Amygdala (tissue), 56 donors: ENCODE measurements at places on chromosomes 6 and 20.

DNA sequence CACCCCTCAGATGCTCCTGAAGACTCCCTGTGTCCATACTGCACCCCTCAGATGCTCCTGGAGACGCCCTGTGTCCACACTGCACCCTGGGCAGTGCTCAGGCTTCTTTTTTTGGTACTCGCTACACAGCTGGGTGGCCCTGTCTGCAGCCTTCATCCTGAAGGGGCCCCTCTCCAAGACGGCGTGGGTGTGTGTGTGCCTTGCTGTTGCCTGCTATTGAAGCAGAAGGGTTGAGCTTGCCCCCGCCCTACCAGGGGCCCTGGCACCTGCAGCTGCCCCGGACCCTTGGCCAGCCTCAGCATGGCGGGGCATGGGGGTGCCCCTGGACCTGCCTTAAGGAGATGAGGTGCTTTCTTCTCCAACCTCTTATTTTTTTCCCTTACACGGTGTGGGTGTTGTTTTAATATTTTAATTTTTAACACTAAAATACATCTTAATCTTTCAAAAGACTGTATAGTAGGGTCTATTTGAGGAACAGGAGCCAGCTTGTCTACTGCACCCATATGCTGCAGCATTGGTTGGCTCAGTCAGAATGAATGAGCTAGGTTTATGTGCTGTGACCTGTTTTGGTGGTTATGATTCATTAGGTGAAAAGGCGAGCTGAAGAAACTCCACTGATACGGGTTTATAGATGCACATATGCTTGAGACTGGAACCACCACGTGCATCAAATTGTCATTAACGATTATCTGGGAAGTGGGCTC, 135.9 kb downstream of the AGPAT4 start:
- no peak for DNase-seq

GRCh38 chr6:111884068-111884467, 10.8 kb upstream of the FYN start:
- no peak for DNase-seq

- DNase-seq = no peak
Measured at GRCh38 chr20:45218124-45218523, 3.0 kb upstream of the SEMG2 start.

GRCh38 chr6:136822046-136822375, 381 bp upstream of the PEX7 start:
- DNase-seq = no peak

- DNase-seq = no peak
Measured at GRCh38 chr20:62197801-62198200, 15.0 kb downstream of the MTG2 start.

DNA sequence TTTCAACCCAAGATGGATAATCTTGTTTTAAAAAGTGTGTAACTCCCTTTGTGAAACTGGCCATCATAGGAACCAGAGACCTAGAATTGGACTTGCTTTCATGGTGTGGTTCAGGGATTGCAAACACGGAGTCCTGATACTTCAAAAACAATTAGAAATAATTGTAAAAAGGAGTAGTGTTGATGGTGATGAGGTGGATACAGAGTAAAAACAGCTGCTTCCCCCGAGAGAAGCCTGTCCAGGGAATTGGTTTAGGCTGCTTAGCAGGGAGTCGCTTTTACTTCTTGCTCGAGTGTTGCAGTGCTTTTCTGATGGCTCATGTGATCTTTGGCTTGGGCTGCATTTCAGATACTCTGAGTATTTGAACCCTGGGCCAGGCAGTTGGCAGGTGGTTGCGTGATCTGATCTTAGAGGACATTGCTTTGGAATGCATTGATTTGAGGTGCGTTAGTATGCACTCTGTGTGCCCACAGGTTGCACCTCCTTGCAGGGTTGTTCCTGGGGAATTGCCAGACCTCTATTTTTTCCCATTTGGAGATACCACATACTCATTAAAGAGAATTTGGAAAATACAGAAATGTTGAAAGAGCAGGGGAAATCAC, 19.5 kb downstream of the KIF3B start:
- DNase-seq = no peak

GRCh38 chr20:4720041-4720976, 1.4 kb upstream of the PRND start:
- DNase-seq = peak; percentile 64

GRCh38 chr6:160254467-160255312, 3.9 kb downstream of the SLC22A2 start:
- no peak for DNase-seq

DNA sequence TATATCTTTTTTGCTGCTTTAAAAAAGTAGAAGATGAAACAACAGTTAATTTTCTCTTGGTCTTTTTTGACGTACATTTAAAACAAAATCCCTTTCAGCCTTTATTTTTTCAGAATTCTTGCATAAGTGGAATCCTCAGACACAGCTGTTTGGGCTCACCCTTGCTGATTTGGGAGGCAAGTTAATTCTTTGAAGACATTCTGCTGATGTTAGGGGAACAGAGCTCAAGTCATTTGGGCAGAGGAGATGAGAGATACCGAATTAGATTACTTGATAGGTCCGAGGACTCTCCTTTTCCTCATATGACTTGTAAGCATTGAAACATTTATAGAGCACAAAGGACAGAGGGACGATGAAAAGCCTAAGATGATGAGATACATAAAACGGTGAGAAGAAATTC, 567.9 kb upstream of the CITED2 start:
- no peak for DNase-seq

DNA sequence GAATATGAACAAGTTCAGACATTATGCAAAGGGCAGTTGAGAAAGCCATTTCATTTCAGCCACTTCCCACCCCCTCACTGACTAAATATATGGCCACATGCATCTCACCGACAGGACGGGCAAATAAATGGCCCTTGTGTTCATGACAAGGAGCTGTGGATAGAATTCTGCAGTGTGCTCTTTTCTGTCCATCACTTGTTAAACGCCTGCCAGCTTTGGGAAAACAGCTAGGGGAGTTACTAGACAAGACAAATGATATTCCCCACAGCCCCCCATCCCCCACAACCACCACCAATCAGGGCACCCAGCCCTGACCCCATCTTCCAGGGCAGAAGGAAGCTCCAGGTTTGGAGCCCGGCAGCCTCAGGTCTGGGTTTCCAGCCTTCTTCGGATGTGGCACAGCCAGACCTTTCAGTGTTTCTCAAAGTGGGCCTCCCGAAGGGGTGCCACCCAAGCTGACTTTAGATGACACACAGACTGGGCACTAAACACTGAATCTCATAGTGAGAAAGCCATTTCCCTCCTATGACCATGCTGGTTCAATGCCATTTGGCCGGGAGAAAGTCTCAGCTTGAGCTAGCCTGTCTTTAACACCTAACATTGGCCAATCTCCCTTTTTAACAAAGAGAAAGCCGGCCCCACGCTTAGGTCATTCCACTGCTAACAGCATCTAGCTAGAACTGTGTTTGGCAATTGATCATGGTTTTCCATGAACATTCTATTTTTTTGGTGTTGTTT, 4.0 kb upstream of the RIPOR3 start:
- DNase-seq = no peak

DNA sequence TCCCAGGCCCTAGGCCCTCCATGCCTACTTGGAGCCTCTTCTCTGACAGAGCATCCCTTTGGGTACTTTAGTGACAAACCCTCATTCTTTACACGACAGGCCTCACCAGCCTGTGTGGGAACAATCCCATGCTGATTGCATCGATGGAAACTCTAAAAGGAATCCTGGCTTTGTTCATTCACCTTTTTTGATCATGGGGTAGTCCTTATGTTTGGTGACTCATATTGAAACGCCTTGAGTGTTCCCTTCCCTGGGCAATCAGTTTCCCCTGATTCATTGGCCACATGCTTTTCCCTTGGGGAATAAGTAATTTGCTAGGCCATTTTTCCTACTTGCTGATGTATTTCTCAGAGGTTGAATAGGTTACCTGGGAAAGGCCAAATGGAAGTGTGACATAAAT, 14.7 kb upstream of the TNFAIP3 start:
- DNase-seq = no peak

GRCh38 chr6:88761237-88762031, 202.0 kb downstream of the RNGTT start:
- DNase-seq = no peak

- DNase-seq = peak; percentile 9
Measured at GRCh38 chr6:105994591-105995390, 91.3 kb upstream of the PRDM1 start.

DNA sequence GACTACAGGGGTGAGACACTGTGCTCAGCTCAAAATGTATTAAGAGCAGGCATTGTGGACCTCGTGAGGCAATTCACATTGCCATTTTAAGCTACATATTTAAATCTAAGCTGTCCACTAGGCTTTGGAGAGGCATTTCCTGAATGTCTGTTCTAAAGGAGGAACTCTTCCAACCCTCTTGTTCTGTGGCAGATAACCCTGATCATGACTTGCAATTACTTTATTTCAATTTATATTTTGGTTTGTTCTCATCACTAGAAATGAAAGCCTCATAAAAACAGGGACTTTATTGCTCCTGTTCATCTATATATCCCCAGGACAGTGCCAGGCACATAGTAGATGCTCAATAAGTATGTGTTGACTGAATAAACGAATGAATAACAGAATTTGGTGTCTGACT, 84.0 kb upstream of the SALL4 start:
- DNase-seq = no peak

DNA sequence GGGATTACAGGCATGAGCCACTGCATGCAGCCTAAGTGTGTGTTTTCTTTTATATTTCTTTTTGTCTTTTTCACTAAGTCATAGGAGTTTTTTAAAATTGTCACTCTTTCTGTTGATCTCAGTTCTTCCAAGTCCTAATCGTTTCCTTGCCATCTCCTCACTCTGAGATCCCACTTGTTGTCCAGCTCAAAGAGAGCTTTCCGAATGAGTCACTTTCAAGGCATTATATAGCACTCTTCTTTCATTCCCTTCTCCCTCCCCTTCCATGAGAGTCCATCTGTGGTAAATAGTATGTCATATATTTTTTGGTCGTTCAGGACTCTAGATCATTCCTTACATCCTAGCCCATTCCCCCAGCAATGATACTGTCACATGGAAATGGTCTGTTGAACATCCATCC, 4.3 kb downstream of the VAPB start:
- no peak for DNase-seq

- no peak for DNase-seq
Measured at GRCh38 chr6:161128230-161128629, 136.7 kb downstream of the MAP3K4 start.

GRCh38 chr6:131982740-131983259, 31.6 kb upstream of the CCN2 start:
- DNase-seq = no peak

GRCh38 chr6:120278689-120279396, 929.3 kb upstream of the MAN1A1 start:
- DNase-seq = no peak
